ENCODE measurements at places on chromosomes 5 and 9. TPM values are rescaled to one million over a fixed set of nuclear protein-coding genes. Genes with fewer than 3 reads are reported as not detected.

The MATR3 gene
- 115 TPM for total RNA-seq

The ABCA2 gene
- total RNA-seq = 47.2 TPM

The DMRT3 gene
- 1.1 TPM for total RNA-seq

The PCAT7 gene
- total RNA-seq = not detected

The PCDHGA2 gene
- total RNA-seq = 3.7 TPM

DNA sequence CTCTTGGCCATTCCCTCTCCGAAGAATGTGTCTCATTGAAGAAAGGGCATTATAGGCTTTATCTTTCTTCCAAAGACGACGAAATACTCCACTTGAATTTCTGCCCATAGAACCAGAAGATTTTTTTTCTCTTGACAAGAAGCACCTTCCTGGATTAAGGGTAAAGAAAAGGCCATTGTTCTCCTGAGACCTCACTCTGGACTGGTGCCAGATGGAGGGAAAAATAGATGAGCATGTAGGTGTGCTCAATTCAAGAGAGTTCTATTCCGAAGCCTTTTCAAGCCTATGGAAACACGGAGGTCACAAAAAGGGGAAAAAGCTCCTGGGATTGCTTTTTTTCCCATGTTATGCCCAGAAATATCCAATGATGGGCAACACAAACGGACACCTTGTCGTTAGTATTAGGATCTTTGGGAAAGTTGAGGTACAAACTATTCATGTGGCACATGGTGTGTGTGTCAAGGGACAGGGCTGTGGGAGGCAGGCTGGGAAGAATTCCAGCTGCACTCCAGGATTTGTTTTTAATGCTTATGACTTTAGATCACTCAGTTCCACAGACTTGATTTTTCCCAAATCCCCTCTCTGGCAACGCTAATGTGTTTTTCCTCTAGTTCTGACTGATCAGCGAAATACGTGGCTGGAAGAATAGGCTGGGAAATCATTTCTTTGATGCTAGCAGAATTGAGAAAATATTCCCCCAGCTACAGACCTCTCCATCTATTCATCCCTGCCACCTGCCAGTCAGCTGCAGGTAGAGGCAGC is 89.9 kb downstream of the SIL1 start:
- no peak for DNase-seq

DNA sequence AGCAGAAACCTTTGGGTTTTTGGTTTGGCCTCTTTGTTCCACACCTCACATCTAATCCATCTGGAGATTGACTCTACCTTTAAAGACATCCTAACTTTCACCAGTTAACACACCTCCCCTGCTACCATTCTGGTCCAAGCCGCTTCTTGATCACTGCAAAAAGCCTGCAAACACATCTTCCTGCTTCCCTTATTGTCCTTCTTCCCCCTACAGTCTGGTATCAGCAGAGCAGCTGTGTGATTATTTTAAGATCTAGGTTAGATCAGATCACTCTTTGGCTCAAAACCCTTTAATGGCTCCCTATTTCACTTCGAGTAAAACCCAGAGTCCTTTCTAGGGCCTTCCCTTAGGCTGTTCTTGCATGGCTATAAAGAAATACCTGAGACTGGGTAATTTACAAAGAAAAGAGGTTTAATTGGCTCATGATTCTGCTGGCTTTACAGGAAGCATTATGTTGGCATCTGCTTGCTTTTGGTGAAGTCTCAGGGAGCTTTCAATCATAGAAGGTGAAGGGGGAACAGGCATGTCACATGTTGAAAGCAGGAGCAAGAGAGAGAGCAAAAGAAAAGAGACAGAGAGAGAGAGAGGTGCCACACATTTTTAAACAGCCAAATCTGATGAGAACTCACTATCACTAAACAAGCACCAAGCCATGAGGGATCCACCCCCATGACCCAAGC is 1.5 kb upstream of the TEX10 start:
- DNase-seq = no peak

- DNase-seq = no peak
These were observed 391.0 kb upstream of the PTPRD start for GRCh38 chr9:11003836-11004235.

GRCh38 chr9:117696154-117696553 is 8.0 kb upstream of the TLR4 start:
- no peak for DNase-seq

- no peak for DNase-seq
These were observed 166.2 kb upstream of the ACO1 start for GRCh38 chr9:32218100-32218767.

DNA sequence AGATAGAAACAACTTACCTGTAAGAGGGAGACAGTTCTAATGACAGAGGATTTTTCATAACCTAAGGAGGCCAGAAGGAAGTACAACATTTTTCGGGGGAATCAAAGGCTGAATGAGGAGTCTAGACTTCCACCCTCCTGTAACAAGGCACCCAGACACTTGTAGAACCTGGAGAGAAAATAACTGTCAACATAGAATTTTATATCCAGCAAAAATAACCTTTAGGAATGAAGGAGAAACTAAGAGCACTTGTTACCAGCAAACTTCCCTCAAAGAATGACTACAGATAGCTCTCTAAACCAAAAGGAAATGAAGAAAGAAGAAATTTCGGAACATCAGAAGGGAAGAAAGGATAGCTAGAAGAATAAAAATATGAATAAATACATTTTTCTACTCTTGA is 25.9 kb upstream of the F2RL2 start:
- no peak for DNase-seq

GRCh38 chr9:18748251-18748701 is 274.3 kb downstream of the ADAMTSL1 start:
- no peak for DNase-seq

DNA sequence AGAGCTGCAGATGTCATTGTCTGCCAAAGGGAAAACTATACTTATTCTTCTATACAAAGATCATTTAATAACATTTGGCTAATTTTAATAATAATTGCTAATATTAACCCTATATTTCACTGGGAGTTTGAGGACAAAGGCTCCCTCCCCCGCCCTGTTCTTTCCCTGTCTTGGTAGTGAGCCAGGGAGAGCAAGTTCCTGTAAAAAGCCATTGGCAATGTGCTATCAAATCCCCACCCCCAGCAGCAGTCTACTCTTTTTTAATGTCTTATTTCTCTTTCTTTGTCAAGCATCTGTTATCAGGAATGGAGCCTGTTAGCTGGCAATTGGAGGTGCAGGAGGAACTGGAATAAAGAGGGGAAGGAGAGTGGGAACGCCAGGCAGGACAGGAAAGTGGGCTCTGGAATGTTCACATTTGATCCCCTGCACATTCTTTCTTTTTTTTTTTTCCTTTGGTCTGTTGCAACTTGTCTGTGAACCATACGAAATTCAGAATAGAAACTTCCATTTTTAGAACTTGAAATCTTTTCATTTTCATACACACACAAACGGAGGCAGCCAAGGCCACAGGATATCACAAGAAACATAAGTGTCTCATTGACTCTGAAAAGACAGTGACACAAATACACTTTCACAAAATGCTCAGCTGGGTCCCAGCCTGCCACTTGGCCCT is 664.8 kb upstream of the ZNF608 start:
- DNase-seq = no peak

DNA sequence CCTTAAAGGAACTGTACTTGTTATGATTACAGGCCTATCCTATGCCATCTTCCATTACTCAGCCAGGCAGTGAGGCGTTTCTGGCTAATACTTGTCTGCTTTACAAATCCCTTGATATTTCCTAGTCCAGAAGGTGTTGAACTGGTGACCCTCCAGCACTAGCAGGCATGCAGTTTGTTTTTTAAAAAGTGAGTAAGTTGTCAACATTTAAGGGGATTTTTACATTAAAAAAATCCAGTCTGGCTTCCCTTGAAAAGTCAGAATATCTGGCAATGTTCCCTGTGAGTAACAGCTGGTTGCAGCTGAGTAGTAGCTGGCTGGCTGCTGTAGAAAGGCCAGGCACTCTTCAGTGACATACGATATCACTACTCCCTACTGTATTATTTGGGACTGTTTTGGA is 21.8 kb downstream of the GRIN3A start:
- no peak for DNase-seq

DNA sequence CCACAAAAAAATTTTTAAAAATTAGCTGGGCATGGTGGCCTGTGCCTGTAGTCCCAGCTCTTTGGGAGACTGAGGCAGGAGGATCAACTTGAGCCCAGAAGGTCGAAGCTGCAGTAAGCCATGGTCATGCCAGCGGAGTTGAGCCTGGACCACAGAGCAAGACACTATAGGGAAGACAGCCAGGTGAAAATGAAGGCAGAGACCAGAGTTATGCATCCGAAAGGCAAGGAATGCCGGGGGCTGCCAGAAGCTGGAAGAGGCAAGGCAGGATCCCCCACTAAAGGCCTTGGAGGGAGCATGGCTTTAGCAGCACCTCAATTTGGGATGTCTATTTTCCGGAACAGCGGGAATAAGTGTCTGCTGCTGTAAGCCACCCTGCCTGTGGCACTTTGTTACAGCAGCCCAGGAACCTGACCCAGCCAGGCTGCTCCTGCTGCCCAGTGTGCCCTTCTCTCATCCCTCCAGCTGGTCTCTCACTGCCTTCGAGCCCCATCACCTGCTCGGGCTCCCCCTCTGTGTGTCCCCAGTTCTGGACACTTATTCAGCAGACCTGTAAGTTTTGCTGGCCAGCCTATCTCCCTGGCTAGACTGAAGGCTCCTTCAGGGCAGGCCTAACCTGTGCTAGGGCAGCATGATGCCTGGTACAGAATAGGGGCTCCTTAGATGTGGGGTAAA is 16.8 kb upstream of the JADE2 start:
- DNase-seq = no peak

- DNase-seq = no peak
These were observed 142.2 kb upstream of the CDH6 start for GRCh38 chr5:31051316-31051715.

DNA sequence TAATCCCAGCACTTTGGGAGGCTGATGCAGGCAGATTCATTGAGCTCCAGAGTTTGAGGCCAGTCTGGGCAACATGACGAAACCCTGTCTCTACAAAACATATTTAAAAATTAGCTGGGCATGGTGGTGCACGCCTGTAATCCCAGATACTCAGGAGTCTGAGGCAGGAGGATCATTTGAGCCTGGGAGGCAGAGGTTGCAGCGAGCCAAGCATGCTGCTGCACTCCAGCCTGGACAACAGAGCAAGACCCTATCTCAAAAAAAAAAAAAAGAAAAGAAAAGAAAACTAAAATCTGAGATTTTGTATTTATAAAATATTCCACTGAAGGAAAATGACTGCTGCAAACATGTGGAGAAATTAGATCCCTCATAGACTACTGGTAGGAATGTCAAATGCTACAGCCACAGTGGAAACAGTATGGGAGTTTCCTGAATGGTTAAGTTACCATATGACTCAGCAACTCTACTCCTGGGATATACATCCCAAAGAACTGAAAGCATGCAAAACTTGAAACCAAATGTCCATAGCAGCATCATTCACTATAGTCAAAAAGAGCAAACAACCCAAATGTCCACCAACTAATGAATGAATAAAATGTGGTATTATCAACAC is 106.1 kb downstream of the UBAP2 start:
- DNase-seq = no peak

DNA sequence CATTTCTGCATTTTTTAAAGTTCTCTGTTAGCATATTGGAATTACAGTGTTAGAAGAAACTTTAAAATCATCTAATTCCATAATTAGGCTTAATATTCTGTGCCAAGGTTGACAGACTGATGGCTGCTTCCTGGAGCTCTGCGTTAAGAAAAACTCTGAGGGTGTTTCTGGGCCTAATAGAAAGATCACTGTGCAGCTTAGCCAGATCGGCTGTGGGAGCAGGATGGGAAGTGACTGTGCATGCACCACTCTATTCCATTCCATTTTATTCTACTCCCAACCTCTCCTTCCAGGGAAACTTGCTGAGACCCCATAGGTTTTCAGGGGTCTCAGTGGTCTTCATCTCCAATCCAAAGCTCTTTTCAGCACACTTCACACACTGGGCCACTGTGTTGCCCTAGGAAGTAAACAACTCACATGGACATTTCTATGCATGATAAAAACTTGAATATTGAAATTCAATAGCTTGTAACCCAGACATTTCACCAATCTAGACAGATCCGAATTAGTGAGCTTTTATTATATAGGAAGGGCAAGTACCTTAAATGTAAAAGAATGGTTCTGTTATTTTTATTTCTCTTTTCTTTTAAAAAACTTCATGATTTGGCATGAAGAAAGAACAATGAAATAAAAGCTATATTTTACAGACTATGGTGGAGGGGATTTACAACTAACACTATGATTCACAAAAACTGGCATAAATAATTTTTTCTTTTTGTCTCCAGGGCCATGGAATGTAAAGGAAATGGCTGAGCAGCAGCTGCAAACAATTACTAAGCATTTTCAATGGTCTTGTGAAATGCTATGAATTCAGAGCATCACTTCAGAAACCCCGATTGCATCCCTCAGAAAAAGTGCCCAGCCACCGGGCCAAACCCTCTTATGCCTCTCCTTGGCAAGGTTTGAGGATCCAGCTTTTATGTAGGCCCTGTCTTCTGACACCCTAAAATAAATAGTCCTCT is 51.4 kb upstream of the DAB2 start:
- DNase-seq = no peak

GRCh38 chr9:6068983-6069382 is 53.6 kb upstream of the RANBP6 start:
- DNase-seq = no peak

- DNase-seq = no peak
These were observed 78.4 kb upstream of the PAPPA start for GRCh38 chr9:116075191-116075590.

DNA sequence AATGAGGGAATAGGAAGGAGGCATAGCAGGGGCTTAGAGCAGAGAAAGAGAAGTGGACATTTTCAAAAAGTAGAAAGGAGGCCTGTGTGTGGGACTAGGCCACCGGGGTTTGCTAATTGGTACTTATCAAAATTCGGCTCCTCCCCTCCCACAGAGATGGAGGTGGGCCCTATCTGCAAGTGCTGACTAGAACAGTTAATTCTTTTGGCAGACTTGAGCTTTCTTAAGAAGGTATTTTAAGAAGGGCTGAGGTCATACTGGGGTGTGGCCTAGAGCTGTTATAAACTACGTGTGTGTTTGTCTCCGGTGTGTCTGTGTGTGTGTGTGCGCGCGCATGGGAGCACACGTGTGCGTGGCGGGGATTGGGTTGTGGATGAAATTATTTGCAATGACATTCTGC is 1086.5 kb downstream of the EFNA5 start:
- DNase-seq = no peak

DNA sequence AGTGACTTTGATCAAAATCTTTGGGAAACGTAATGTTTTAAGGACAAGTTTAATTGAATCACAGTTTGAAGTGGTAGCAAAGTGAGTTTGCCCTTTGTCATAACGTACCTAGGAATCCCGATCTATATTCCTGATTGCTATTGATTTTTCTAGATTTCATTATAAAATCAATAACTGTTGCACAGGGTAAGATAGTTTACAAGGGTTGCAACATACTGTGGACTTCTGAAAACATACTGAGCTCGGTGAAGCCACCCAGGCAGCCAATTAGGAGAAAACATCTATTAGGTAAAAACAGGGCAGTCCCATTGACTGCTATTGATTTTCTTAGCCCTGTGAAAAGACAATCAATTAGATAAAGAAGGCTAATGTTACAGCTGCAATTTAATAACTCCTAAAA is 659.9 kb downstream of the ISL1 start:
- no peak for DNase-seq

DNA sequence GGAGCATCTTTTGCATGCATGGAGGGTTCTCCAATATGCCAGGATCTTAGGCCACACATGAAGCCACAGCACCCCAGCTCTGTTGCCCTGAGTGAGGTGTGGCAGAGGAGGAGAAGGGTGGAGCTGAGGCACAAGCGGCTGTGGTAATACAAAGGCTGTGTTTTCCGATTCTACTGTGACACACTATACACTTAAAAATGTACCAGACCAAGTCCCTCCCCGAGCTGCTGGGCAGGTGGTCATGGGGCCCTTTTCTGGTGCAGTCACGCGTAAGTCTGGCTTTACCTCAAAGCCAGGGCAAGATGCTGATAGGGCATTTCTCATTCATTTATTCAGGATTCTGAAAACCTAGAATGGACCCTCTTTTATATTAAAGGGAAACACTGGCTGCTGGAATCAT is 3.7 kb downstream of the ADGRV1 start:
- no peak for DNase-seq
